Epithelial cell of umbilical artery (primary cell): ENCODE measurements at places on chromosomes 1 and 21. TPM values are rescaled to one million over a fixed set of nuclear protein-coding genes. Genes with fewer than 3 reads are reported as not detected.

The CASQ2 gene
- not detected in 2 replicates for total RNA-seq

The IL19 gene
- not detected in 2 replicates for total RNA-seq

The SH3BP5L gene
- 20.2 and 26.6 TPM in 2 replicates for total RNA-seq

The MT1HL1 gene
- not detected in 2 replicates for total RNA-seq

The DDR2 gene
- total RNA-seq, result 6.8 and 16.7 TPM in 2 replicates
